Effector CD8-positive, alpha-beta T cell (primary cell): ENCODE measurements at places on chromosomes 13 and 19.

GRCh38 chr19:30722186-30722585 lies 350.0 kb downstream of the ZNF536 start:
- DNase-seq = no peak

GRCh38 chr19:3268326-3268725 lies 43.9 kb downstream of the CELF5 start:
- DNase-seq = no peak

DNA sequence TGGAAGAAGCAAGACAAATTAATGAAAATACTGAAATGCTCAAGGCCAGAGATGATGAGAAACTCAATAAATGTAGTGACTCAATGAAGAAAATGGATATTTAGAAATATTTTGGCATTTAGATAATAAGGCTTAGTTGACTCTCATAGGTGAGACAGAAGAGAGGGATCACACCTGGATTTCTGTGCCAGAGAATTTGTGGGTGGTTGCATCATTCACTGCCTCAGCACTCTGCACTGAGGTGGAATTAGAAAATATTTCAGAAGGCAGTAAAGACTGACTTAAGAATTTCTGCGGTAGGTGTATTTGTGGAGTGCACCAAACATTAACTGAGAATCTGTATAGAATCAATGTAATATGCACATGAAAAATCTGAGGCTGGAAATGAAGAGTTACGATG lies 848.3 kb upstream of the PCDH9 start:
- DNase-seq = no peak

DNA sequence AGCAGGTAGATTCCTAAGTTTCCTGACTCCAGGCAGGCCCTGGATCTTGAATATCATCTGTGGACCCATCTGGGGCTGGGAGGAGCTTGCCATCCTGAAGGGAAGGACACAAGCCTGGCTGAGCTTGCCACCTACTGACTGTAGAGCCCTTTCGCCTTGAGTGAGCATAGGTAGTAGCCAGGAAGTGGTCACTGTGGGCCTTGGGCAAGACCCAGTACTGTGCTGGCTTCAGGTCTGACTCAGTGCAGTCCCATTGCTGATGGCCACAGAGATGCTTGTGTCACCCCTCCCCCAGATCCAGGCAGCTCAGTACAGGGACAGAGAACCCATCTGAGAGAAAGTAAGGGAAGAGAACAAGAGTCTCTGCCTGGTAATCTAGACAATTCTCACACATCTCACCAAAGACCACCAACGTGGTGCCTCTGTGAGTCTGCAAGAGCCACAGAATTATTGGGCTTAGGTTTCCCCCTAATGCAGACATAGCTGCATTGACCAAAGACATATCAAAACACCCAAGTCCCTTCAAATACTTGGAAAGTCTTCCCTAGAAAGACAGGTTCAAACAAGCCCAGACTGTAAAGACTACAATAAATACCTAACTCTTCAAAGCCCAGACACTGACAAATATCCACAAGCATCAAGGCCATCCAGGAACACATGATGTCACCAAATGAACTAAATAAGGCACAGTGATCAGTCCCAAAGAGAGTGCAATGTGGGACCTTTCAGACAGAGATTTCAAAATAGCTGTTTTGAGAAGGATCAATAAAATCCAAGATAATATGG lies 108.2 kb upstream of the WASF3 start:
- no peak for DNase-seq

GRCh38 chr13:40519637-40520036 lies 146.8 kb downstream of the FOXO1 start:
- DNase-seq = no peak

DNA sequence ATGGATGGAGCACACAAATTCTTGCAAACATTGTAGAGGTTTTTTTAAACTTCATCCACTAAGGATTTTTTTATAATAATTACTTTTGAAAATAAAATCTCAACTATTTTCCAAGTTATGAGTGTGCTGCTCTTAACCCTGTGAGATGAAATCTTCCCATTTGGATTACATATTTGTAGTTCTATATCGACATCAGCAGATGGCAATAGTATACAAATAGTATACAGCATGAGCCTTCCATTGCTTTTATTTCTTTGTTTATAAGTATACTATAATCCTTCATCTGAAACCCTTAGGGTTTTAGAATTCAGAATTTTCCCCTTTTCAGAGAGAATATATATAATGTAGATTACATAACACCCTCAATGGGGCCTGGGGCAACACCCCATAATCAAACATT lies 70.5 kb downstream of the GJA3 start:
- DNase-seq = no peak

- no peak for DNase-seq
Observed at GRCh38 chr19:38615007-38615581, 2.7 kb downstream of the MAP4K1 start.

DNA sequence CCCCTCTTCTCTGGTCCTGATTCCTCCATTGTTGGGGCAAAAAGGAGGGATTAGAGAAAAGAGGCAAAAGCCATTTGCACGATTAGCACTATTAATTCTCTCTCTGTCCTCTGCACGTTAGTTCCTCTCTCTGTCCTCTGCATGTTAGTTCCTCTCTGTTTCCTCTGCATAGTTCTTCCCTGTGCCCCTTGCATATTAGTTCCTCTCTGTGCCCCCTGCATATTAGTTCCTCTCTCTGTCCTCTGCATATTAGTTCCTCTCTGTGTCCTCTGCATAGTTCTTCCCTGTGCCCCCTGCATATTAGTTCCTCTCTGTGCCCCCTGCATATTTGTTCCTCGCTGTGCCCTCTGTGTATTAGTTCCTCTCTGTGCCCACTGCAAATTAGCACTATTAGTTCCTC lies 847.2 kb upstream of the GPC6 start:
- DNase-seq = no peak

- DNase-seq = no peak
Observed at GRCh38 chr13:26382366-26382765, 128.4 kb downstream of the CDK8 start.

- DNase-seq = no peak
Observed at GRCh38 chr13:98856983-98857382, 104.5 kb upstream of the SLC15A1 start.

DNA sequence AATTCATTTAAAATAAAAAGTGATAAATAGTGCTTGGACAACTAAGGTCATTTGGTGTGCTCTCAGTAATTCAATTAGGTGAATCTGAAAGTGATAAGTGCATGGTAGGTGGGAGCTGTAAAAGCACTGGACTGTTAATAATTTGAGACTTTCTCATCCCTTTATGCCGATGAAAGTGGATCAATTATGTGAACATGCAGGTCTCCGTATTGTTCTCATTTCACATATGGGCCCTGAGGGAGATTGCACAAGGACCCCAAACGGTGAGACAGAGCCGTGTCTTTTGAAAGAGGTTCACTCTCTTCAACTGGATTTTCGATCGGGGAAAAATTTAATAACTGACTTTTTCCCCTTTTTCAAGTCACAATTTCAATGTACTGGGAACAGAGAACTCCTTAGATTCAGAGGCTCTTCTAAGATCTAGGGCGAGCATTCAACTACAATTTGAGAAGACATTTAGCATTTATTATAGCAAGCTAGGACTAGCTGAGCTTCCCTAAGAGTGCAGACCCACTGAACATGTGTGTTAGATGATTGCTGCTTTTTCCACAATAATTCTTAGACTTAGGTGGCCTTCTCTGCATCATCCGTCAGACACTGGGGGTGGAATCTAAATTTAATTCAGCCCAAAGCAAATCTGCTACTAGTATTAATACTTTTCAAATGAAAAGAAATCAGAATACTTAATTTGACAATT lies 347.6 kb downstream of the OXGR1 start:
- no peak for DNase-seq

- DNase-seq = no peak
Observed at GRCh38 chr19:16146112-16146511, 2.6 kb downstream of the HSH2D start.

GRCh38 chr13:110150384-110151101 lies 156.4 kb downstream of the COL4A1 start:
- no peak for DNase-seq

DNA sequence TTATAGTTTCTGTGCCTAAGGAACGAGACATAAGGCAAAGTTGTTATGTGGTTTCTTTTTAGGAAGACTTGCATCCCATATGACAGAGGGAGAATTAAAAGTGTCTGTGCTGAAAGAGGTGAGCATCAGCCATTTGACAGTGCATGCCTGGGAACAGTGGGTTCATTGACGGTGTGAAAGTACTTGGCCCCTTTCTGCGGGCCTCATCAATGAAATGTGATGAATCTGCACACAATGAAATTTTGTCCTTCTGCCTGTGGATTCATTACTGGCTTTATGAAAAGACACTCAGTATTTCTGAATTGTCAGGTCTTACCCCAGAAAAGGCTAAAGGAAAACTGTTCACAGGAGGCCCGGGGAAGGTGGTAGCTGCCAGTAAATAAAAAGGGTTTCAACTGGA lies 295.8 kb downstream of the FOXO1 start:
- DNase-seq = no peak

GRCh38 chr13:30831515-30831914 lies 74.6 kb upstream of the MEDAG start:
- DNase-seq = no peak

DNA sequence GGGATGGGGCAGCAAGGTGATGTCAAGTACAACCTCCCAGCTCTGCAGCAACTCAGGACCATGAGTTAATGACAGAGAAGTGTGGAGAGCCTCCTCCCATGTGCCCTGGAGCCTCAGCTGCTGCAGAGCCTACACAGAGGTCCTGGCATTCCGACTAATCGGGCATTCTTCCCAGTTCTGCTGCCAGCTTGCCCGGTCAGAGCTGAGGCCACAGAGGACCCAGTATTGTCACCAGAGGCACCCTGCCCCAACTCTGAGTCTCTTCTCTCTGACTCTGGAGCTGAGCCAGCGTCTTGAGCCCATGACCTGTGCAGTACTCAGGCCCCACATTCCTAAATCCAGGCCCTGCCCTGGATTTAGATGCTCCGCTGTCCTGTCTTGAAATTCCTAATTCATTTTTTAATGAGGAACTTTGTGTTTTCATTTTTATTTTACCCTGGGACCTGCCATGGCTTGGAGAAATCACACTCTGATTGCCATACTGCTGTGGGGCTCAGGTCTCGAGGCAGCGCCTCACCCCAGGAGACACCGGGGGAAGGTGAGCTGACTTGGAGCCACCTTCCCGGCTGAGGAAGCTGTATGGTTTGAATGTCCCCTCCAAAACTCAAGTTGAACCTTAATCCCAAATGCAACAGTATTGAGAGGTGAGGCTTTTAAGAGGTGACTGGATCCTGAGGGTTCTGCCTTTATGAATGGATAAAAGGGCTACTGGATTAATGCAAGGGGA lies 144.9 kb upstream of the ZNF507 start:
- DNase-seq = no peak

DNA sequence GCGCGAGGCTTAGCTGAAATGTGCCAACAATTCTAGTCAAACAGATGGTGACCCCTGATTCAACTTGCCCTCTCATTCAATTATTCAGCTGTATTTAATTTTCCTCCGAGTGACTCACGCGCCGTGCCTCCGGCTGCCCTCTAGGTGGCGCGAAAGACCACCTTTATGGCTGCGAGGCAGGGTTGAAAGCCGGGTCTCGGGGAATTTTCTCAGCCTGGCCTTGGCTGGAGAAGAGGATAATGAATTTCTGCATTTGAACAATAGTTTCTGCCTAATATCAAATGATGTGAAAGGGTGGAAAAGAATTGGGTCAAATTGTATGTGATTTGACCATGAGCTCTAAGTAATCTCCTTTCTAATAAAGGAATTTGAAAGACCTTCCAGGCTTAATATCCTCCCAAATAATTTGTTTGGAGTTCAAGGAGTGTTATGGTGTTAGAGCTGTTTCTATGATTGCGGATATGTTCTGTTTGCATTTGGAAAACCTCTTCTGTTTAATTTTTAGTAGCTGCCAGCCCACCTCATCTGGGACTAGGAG lies 310.9 kb downstream of the ZNF536 start:
- DNase-seq = peak; percentile 14

DNA sequence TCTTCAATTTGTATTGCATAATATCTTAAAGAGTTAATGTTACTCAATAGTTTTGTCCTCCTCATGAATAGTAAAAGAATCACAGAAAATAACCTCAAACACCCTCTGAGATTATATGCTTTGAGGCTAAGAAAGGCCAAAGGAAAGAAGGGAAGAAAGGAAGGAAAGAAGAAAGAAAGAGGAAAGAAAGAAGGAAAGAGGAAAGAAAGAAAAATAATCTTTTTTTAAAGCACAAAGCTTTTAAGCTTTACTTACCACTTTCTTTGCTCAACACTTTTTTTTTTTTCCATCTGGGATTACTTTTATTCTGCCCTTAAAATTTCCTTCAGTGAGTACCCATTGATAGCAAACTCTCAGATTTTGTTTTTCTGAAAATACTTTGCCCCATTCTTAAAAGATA lies 369.1 kb downstream of the FGF9 start:
- no peak for DNase-seq

DNA sequence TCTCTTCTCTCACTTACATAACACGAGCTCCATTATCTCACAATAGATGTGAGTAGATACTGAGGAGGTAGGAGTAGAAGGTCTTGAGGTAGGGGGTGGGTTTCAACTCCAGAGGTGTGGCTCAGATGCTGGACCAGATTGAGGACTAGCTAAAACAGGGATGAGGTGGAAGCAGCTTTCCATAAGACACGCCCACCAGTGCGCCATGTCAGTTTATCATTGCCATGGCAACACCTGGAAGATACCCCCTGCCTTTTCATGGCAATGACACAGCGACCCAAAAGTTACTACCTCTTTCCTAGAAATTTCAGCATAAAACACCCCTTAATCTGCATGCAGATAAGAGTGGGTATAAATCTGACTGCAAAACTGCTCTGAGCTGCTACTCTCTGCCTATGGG lies 44.1 kb downstream of the KCTD15 start:
- DNase-seq = no peak

DNA sequence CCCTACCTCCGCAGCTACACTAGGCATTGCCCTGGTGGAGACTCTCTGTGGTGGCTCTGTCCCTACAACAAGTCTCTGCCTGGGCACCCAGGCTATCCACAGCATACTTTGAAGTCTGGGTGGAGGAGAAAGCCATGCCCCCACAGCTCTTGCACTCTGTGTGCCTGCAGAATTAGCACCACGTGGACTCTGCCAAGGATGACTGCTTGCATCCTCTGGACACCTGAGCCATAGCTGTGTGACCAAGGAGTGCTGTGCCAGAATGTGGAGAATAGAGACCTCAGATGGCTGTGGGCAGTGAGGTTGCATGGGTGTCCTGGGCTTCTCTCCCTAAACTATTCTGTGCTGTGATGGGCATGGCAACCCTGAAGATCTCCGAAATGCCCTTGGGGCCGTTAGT lies 21.2 kb upstream of the MCF2L start:
- DNase-seq = no peak

GRCh38 chr19:2645826-2646225 lies 56.7 kb downstream of the GNG7 start:
- no peak for DNase-seq

- no peak for DNase-seq
Observed at GRCh38 chr13:32164622-32165268, 133.2 kb downstream of the FRY start.
